ENCODE measurements at places on chromosomes 6 and 20.

DNA sequence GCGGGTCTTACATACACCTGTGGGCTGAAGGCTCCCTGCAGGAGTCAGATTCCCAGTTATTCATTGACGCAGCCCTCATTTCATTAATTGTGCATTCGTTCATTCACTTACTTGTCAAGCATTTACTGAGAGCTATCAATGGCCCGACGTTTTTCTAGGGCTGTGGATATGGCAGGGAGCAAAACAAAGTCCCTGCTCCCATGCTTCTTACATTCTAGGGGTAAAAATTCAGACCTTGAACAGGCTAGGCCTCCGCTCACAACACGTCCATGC, 369 bp upstream of the NSFL1C start:
- DNase-seq: no peak

DNA sequence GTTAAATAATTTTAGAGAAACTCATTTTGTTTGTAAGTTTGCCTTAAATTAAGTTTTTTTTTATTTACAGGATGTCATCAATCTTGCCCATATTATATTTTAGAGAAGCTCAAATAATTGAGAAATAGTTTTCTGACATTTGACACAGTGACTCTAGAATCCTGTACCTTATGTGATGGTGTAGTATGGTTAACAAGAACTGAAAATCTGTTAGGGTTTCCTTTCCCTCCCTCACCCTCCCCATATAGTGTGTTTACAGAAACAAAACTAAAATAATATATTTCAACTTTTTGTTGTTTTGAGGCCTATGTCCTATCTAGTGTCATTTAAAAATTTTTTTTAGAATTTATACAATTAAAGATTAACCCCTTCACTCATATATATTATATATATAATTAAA, 91.8 kb downstream of the SESN1 start:
- no peak for DNase-seq

GRCh38 chr6:105210932-105211531, 31.2 kb upstream of the POPDC3 start:
- DNase-seq: no peak

- peak; percentile 6 for DNase-seq
Measured at GRCh38 chr20:56779452-56780143, 150.5 kb downstream of the TFAP2C start.

DNA sequence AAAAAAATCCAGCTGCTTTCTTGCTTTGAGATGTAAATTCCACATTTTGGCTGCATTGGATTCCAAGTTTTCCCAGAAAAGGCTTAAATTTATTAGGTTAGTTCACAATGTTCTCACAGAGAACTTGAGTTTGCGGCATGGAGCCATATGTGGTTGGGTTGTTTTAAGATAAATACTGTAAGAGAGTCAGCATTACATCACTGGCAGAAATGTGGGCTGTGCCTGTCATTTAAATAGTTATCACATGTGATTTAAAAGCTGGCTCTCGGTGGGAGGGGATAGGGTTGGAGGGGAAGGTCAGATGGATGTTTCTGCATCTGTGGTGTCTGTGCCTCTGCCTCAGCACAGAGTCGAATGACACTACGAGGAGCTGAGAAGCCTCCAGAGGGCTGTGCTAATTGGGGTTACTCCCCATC, 73.8 kb upstream of the SCP2D1 start:
- no peak for DNase-seq

DNA sequence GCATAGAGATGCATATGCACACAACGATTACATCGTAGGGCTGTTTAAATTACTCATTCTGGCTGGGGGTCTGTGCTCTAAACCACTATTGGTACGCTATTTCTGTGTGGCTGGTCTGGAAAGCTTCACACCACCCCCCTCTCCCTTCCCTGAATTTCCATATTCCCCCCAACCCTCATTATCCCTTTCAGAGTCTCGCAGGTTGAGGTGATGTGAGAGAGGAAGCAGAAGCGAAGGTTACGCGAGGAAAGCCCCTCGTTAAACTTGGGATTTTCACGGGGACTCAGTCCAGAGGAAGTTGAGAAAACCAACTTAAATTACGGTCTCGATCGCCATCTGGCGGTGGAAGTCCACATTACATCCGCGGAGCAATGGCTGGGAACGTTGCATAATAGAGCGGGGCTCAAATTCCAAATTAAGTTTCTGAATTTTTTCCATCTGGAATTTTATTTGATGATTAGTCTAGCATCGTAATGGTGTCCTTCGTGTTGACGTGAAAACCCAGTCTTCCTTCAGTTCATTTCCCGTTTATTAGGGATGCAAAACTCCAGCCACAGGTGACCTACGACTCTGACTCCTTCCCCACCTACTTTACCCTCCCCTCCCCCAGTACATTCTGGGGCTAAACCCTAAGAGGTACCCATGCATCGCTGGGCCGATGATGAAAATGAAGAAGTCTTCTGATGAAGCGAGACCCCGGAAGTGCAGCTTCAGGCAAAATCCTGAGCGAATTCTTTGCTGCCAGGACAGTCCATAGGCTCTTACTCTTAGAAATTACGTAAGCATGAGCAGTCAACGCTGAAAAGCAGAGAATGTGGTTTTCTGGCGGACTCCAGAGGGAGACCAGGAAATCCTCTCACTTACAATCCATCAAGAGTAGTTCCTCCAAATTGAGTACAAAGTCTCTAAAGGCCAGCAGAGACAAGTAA, 19.7 kb downstream of the HLA-DOB start:
- peak; percentile 52 for DNase-seq

- DNase-seq: no peak
Measured at GRCh38 chr6:156045401-156046267, 590.0 kb upstream of the NOX3 start.

- DNase-seq: no peak
Measured at GRCh38 chr6:130367767-130368166, 1.9 kb downstream of the TMEM200A start.

GRCh38 chr6:169783971-169784820, 32.8 kb downstream of the ERMARD start:
- no peak for DNase-seq

Measured in NCI-H345 (cell line).